ENCODE measurements at places on chromosomes 5 and 9. TPM values are rescaled to one million over a fixed set of nuclear protein-coding genes. Genes with fewer than 3 reads are reported as not detected.

Gene SPINK4
- not detected for total RNA-seq

- no peak for DNase-seq
Observed at GRCh38 chr5:77839691-77840090, 63.6 kb upstream of the TBCA start.

- no peak for DNase-seq
Observed at GRCh38 chr5:173592050-173592669, 24.3 kb downstream of the BOD1 start.

Gene ENTR1
- total RNA-seq = 57.7 TPM

Gene RELL2
- 16.4 TPM for total RNA-seq

All from T-cell (primary cell).